NCI-H524 (cell line): ENCODE measurements at places on chromosomes 4 and X.

DNA sequence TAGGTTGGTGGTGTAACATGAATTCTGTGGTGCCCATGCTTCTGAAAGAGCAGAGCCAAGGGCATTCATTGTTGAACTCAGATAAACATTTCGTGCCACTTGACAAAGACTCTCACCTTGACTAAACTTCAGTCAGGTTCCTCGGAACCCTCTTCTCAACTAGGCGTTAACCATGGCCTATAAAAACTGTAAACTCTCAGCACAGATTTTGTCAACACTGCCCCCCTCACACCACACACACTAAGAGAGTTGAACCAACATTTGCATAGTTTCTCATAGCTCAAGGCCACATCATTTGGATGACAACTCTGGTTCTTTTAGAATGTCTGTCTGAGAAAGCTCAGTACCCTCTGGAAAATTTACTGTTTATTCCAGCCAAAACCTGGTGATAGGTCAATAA is 28.1 kb downstream of the CASP6 start:
- no peak for DNase-seq

GRCh38 chr4:106323119-106323518 is 6.8 kb downstream of the AIMP1 start:
- no peak for DNase-seq

- DNase-seq = no peak
Measured at GRCh38 chr4:153039542-153040185, 103.5 kb downstream of the FHDC1 start.

DNA sequence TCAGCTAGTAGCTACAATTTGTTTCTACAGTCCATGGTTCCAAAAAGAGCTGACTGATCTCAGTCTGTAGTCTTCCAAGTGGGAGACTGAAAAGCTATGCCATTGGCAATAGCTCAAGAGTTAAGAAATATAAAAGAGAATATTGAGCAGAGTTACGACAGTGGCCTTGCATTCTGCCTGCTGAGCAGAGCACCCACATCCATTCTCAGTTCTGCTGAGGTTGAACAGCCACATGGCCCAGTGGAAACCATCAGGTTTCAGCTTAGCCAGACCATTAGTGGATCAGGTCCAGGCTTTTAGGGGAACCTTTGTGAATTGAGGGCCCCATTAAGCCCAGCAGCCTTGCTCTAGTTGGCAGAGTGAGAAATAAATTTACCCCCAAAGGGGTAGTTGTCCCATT is 28.1 kb downstream of the ZNF81 start:
- no peak for DNase-seq

- DNase-seq = no peak
Measured at GRCh38 chrX:23317799-23318724, 16.6 kb upstream of the PTCHD1 start.

- DNase-seq = no peak
Measured at GRCh38 chr4:109861916-109862511, 14.1 kb downstream of the LRIT3 start.
